ENCODE measurements at places on chromosomes 6 and 20.

DNA sequence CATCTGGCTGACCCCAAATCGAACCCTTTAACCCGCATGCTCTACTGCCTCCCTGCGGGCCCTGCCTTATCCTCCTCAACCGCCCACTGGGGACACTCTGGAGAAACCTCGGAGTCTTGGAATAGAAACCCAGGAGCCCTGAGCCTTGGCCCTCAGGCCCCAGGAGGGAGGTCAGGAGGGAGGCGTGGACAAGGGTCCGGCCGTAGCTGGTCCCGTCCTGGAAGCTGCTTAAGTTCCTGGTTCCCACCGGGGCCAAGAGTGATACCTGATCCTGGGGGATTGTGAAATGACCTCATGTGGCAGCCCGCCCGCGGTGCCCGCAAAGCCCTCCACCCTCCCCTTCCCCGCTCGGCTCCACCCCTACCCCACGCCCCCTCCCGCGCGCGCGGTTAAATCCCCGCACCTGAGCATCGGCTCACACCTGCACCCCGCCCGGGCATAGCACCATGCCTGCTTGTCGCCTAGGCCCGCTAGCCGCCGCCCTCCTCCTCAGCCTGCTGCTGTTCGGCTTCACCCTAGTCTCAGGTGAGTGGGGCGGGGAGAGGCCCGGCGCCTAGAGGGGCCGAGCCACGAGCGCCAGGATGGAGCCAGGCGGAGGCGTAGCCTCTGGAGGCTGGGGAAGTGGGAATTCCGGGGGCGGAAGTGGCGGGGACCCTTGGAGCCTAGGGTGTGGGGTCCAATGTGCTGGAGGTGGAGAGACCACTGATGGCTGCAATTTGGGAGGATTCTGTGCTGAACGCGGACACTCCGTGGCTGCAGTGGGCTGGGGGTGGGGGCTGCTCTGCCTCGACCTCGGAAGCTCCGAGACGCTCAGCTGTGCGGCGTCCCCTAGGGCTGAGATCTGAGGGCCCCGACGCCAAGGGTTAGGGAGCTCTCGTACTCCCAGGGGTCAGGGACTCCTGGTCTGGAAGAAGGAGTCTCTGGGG, at the start of gene WFDC2:
Gene WFDC2, plus strand, starts transcription at position 418 of the 926 bp plus-strand sequence. Its CDS starts 29 bp downstream, at position 447.
- no peak for DNase-seq

- no peak for DNase-seq
Observed at GRCh38 chr20:20034486-20034885, 17.3 kb downstream of the NAA20 start.

DNA sequence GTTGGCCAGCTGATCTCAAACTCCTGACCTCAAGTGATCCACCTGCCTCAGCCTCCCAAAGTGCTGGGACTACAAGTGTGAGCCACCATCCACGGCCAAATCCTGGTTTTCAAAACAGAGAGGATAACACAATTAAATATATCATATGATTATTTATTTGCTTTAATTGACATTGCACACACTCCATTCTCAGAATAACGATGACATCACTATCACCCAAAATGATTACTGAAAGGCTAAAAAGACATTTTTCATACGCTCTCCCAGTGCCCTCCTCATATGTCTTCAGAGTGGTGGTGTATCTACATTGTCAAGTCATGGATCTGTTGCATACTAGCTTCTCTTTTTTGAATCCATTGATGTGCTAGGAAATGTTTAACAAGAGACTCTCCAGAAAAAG, 18.5 kb upstream of the CEP43 start:
- no peak for DNase-seq

- DNase-seq: no peak
Observed at GRCh38 chr20:33284937-33285336, 1.9 kb downstream of the BPIFB1 start.

- no peak for DNase-seq
Observed at GRCh38 chr6:25332655-25333071, 53.5 kb downstream of the CARMIL1 start.

GRCh38 chr6:108002365-108003221, 44.6 kb upstream of the SEC63 start:
- DNase-seq: no peak

DNA sequence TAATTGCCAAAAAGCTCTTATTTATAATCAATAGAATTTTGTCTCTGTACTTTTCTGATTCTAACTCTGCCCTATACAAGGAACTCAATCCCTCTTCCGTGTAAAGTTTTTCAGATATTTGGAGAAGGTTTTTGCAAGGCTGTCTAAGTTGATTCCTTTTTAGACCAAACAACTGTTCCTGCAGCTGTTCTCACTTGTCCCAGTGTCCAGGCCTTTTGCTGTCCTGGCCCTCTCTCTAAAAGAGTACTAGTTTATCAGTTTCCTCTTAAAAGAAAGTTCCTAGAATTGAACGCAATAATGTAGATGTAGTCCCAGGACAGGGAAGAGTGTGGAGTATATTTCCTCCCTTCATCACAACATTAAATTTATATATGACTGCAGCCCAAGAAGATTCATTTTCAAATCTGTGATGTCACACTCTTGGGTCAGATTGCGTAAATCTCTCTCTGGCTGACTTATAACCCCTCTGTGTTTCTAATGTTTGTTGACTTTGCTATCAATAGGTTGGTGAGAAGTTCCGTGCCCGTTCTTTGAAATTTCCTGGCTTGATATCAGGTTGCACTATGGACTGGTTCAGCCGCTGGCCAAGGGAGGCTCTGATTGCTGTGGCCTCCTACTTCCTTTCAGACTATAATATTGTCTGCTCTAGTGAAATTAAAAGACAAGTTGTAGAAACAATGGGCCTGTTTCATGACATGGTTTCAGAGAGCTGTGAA, 139.4 kb upstream of the GLP1R start:
- DNase-seq: no peak

GRCh38 chr20:4513720-4514119, 208.0 kb upstream of the PRND start:
- DNase-seq: no peak

- no peak for DNase-seq
Observed at GRCh38 chr6:107743311-107743710, 80.8 kb downstream of the SCML4 start.

DNA sequence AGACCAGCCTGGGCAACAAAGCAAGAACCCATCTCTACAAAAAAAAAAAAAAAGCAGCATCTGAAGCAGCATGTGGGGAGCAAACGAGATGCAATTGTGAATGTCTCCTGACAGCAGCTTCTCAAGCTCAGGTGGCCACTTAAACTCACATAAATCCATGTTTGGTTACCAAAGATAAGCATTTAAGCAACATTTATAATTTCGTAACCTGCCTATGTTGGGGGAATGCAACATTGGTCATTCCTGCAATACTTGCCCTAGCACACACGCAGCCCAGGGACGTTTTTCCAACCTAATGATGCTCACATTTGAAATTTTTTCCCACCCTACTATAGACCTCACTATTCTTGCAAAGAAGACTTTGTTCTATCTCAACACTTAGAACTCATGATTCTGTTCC, 113.3 kb downstream of the ZFP64 start:
- DNase-seq: no peak
